ENCODE measurements at places on chromosomes 5 and 9.

GRCh38 chr5:147169399-147169798, 65.4 kb upstream of the STK32A start:
- DNase-seq, result no peak

DNA sequence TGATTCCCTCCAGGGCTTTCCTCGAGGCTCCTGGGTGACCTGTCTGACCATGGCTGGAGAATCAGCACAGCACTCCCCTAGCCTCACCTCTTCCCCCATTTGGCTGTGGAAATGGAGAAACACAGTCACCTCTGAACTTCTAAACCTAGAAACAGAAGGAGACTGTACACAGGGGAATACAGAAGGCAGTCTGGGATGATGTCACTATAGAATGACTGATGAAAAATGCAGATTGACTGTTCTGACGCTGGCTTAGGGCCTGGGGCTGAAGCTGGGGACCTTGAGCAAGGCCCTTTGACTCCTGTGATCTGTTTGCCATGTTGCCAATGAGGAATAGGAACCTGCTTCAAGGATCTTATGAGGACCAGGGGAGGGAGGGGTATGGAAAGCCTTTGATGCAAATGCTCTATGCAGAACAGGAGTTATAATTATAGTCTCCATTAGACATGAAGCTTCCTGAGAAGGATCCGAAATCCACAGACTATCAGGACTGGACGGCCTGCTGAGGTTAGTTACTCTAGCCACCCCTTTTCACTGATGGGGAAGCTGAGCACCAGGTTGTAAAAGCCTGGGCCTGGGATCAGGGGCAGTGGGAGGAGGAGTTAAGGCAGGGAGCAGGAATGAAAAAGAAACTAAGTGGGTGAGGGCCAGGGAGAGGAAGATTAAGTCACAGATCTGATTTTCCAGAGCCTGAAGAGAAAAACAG, 24.4 kb upstream of the ANXA6 start:
- DNase-seq, result no peak

DNA sequence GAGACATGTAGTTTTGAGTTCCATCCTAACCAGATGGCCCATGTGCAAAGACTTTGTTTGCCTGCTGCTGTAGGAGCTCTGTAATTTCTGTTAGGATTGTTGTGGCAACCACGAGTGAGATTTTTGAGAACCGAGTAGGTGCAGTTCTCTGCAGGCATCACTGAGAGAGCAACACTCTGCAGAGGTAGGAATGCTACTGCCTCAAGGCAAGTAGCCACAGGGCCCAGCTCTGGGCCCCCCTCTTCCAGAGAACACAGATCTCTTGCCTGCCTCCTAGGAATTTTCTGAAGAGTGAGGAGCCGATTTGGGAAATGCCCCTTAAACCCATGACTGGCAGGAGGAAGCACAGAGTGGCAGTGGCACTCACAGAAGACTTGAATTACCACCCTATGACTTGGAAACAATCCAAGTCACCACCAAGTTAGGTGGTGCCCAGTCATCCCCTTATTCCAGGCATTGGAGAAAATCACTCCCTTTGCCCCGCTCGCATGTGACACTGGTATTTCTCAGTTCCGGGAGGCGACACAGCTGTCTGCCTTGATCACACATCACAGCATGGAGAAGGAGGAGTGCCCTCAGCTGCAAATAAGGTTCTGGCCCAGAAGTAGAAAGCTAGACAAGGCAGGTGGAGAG, 52.5 kb upstream of the SLC2A8 start:
- no peak for DNase-seq

DNA sequence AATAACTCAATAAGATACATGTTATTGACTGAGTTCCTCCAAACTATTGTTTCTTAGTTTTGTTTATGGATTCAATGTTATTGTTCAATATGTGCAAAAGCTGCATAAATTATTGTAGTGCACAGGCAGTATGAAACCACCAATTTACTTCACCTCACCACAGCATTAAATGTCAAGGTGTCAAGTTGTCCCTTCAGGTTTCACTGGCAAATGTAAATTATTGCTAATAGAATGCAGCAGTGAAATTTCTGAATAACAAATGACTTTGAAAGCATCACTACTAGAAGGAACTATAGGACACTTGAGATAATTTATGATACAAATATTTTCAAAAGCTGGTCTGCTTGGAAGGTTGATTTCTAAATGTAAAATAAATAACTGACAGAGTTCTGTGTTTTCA, 116.4 kb upstream of the PTPRD start:
- no peak for DNase-seq

DNA sequence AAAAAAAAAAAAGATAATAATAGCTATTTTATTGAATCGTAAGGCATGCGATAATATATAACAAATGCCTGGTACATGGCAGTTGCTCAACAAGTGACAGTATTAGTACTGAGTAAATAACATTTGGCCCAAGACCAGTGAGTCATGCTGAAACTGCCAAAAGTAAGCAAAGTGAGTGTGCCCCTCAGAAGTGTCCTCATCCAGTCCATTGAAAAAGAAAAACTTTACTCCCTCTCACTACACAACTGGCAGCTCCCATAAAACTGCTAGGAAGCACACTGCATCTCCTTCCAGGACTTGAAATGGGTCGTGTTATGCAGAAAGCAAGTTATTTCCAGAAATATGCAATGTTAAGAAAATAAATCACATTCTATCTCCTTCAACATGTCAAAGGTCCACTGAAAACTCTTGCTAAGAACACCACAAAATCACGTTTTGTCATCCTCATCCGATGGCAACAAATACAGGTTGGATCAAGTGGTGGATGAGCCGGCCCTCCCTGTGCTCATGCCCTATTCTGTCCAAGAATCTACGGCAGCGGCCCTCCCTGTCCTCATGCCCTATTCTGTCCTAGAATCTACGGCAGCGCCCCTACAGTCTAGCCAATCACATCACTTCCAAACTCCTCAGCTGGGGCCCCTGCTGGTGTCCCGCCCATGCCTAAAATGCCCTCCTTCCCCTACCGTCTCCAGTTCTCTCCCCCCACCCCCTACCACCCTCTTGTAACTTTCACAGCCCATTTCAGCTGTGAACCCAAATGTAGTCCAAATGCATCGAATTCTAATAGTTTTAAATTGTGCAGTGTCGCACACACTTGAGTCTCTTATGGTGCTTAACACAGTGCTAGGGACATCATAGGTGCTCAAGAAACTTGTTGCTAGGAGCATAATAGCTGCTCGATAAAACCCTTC, 12.5 kb downstream of the PTCH1 start:
- DNase-seq, result no peak

DNA sequence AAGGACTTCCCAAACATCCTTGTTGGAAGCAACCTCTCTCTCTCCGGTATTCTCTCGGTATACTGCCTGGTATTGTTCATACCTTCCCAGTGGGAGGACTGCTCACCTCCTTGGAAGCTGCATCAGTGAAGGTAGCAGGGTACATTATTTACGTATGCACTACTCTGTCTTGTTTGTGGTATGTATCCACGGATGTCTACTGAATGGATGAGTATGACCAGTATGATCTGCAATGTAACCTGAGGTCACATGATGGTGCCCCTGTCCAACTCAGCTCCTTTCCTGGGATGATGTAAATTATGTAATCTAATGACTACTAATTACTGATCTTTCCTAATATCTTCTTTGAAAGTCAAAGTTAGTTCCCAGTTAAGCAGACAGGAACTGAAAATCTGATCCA, 32.1 kb downstream of the CEMIP2 start:
- DNase-seq, result no peak

GRCh38 chr9:91395553-91396471, 27.8 kb downstream of the NFIL3 start:
- DNase-seq, result peak; percentile 87

GRCh38 chr5:98541641-98542040, 231.8 kb upstream of the RGMB start:
- DNase-seq, result no peak

DNA sequence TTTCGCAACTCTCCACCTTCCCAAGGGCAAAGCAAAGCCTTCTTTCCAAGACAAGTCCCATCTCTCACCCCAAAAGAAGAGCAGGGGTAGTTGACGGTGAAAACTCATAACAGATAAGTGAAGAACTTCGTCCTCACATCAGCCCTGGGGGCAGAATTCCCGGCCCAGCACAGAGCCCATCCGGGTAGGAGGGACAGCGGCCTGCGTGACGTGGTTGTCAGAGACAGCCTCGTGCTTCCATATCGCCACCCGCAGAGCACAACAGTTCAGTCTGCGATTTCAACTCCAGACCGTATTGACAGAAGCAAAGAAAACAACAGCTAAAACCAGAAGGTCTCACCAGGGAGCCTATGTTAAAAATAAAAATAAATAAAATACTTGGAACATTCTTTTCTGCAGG, 273.2 kb downstream of the SYK start:
- no peak for DNase-seq

- DNase-seq, result no peak
These were observed 66.8 kb upstream of the CXCL14 start for GRCh38 chr5:135645336-135646180.

DNA sequence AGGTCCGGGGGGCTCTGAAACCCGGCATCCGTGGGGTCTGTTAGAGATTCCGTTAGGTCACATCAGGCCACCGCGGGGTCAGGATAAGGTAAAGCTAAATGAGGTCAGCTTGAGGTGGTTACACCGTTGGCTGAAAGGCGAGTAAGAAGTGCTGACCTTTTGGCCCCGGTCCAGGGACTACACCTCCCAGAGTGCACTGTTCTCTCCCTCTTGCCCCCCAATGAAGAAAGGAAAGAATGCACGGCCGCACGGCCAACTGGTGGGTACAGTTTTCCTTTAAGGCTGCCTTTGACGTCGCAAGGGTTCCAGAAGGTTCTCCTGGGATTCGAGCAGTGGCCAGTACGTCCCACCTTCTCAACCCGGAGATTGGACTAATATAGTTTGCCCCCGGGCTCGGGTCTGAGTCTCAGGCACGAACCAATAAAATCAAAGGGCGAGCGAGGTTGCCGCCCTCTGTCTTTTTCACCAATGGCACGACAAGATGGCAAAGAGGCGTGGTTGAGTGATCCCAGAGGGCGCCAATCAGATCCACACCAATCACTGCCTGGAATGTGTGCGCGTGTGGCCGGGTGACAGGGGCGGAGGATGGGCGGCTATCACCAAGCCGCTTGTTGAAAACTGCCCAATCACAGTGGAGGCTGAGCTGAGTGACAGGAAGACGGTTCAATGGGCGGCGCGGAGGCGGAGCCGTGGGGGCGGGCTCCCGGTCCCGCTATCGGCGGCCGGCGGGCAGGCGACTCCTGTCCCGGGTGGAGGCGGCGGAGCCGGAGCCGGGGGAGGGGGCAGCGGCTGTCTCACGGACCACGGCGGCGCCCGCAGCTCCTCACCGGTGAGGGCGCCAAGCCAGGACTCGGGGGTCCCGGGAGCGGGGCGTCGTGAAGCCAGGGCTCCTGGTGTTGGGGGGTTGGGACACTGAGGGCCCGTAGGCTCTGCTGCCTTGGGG, at the start of gene DNAJB5:
TSS of gene DNAJB5 (plus strand) at position 743 of the 943 bp plus-strand sequence. CDS start 886 bp downstream, outside the sequence.
- DNase-seq, result peak; percentile 99

- DNase-seq, result no peak
These were observed 176.0 kb downstream of the HMHB1 start for GRCh38 chr5:143987751-143988560.

- no peak for DNase-seq
These were observed 30.7 kb downstream of the PAEP start for GRCh38 chr9:135592331-135592590.

- no peak for DNase-seq
These were observed 13.9 kb upstream of the BNC2 start for GRCh38 chr9:16884373-16884772.

GRCh38 chr5:93307557-93307956, 273.5 kb downstream of the NR2F1-AS1 start:
- DNase-seq, result no peak

DNA sequence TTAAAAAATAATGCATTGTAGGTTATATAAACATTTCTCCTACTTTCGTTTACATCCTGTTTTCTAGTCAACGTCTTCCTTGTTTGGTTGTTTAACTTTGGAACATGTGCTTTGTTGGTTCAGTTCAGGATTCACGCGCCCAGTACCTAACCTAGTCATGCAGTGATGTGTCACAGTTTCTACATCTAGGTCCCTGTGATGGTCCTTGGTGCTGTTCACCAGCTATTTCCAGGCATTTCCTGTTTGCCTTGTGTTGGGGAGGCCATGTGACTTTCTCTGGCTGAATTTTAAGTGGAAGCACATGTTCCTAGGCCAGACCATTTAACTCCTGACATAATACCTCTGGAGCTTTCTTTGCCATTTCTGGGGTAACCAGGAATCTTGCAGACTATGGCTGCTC, 292.3 kb downstream of the SMARCA2 start:
- no peak for DNase-seq

GRCh38 chr9:7456377-7456776, 343.2 kb downstream of the DMAC1 start:
- no peak for DNase-seq

GRCh38 chr5:25618821-25619220, 974.0 kb upstream of the CDH10 start:
- no peak for DNase-seq

DNA sequence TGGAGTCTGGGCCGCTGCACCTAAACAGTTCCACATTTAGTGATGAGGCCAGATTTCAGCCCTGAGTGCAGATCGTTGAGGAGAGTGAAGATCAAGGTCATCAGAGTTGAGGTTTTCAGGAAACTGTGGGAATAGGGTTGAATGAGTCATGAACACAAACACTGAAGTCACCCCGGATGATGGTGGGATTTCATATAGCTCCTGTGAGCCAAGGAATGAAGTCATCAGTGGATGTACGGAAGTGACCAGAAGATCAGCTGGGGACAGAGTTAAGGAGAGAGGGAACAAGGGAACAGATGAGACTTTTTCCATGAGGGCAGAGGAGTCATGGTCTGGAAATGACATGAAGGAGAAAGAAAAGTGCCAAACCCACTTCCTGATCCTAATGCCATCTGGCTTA, 36.5 kb downstream of the PALM2AKAP2 start:
- no peak for DNase-seq

GRCh38 chr9:86187121-86187520, 72.3 kb downstream of the C9orf153 start:
- no peak for DNase-seq

- no peak for DNase-seq
These were observed 150.8 kb upstream of the RANBP3L start for GRCh38 chr5:36452424-36453006.

DNA sequence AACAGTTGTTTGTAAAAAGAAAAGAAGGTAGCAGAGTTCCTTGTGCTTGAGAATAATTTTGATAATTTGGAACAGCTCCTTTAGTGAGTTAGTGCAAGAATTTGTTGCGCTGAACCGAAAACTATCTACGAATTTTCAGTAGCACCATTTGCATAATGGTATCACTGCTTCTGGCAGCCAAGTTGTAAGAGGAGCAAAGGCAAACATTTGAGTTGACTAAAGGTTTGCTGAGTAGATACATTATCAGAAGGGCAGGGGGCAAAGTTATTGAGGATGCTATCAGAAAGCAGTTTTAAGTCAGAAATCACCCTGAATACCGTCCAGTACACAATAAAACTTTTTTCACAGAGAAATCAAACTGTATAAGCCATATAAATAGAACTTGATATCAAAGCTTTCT, 181.5 kb upstream of the MOCS2 start:
- DNase-seq, result no peak

DNA sequence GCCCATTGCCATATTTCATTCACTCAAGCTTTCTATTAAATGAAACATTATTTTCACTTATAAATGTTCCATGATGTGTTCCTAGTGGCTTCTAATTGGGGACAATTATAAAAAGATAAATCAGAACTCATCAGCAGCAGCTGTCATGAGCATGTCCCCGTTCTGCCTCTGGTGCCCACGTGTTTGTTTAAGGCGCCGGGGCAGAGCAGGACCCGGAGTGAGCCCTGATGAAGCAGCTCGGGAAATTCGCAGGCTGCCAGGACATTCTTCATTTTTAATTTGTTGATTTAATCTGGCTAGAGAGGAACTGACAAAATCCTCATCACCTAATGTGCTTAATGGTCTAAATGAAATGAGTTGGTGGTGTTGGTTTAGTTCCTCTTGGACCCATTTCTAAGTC, 475.0 kb downstream of the CTNND2 start:
- no peak for DNase-seq

Measured in activated CD4-positive, alpha-beta T cell treated with anti-CD3 and anti-CD28 coated beads, Interleukin-2, Interleukin-4, amounts not matched to agents 100 ng/mL and 50 ng/mL, durations not matched to agents 16 hours and 8 hours (primary cell).